ENCODE measurements at places on chromosomes 1 and 21. TPM values are rescaled to one million over a fixed set of nuclear protein-coding genes. Genes with fewer than 3 reads are reported as not detected.

The PTAFR gene
- 0.09 TPM for total RNA-seq

The ZMYND12 gene
- 0.43 TPM for total RNA-seq

The COPA gene
- 230 TPM for total RNA-seq

The TMOD4 gene
- total RNA-seq: 0.26 TPM

The CYP2J2 gene
- 0.34 TPM for total RNA-seq

The SHISAL2A gene
- not detected for total RNA-seq

The TRIM46 gene
- 1.3 TPM for total RNA-seq

The MNDA gene
- total RNA-seq: not detected

The CCT3 gene
- 378 TPM for total RNA-seq

The NR1I3 gene
- total RNA-seq: not detected

Measured in dermis lymphatic vessel endothelial cell (primary cell).